Mesothelial cell of epicardium (in vitro differentiated cells): ENCODE measurements at places on chromosomes 3 and 15.

DNA sequence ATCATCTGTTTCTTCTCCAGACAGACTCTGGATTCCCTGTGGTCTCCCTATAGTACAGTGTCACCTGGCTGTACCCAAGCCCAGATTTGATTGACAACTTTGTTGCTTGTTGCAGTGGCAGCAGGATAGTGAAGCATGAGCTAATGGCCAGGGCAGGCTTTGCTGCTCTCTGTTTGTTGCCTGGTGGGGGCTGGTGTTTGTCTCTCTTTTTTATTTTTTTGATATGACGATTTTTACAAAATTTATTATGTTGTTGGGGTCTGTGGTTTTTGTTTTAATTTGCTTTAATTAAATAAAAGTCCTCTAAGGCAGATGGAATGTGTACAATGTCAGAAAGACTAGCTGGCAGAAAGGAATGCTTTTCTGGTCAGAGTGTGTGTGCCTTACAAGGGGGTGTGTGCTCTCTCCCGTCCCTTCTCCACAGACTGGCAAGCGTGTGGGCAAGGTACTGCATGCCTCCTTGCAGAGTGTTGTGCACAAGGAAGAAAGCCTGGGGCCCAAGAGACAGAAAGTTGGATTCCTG lies 15.2 kb upstream of the CLEC3B start:
- DNase-seq, result no peak

GRCh38 chr15:32877252-32878019 lies 159.6 kb downstream of the GREM1 start:
- no peak for DNase-seq

- DNase-seq, result no peak
Observed at GRCh38 chr3:158108445-158108985, 1.4 kb upstream of the RSRC1 start.

DNA sequence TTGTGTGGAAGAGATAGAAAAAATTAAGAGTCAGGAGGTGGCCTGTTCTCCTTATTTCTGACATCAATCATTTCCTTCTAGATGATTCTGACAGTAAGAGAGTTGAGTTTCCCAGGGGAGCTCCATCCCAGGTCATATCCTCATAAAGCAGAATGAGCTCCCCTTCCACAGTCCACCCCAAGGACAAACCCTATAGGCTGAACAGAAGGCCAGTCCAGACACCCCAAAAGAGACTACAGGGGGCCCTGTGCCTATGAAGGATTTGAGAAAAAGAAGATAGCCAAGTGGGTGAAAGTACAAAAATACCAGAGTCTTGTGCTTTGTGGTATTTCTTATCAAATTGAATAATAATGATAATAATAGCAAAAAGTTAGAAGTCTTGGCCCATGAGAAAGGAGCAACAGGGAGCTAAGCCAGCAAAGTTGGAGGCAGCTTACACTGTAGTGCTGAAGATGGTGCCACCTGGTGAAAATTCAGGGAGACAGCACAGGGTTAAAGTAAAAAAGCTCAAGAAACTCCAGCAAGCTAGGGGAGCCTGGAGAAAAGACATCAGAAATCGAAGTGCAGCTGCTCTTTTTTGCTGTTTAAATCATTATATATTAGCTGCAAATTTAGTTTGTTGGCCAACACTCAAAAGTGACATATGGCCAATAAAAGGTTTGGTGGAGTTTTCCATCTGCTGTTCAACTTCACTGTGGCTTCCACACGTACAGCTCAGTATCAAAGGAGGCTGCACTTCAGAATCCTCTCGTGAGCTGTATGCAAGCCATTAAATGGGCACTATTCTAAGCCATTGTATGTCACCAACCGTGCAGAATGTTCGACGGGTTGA lies 35.8 kb upstream of the SLC24A5 start:
- DNase-seq, result no peak

- no peak for DNase-seq
Observed at GRCh38 chr15:28955160-28955992, 69.6 kb downstream of the APBA2 start.

DNA sequence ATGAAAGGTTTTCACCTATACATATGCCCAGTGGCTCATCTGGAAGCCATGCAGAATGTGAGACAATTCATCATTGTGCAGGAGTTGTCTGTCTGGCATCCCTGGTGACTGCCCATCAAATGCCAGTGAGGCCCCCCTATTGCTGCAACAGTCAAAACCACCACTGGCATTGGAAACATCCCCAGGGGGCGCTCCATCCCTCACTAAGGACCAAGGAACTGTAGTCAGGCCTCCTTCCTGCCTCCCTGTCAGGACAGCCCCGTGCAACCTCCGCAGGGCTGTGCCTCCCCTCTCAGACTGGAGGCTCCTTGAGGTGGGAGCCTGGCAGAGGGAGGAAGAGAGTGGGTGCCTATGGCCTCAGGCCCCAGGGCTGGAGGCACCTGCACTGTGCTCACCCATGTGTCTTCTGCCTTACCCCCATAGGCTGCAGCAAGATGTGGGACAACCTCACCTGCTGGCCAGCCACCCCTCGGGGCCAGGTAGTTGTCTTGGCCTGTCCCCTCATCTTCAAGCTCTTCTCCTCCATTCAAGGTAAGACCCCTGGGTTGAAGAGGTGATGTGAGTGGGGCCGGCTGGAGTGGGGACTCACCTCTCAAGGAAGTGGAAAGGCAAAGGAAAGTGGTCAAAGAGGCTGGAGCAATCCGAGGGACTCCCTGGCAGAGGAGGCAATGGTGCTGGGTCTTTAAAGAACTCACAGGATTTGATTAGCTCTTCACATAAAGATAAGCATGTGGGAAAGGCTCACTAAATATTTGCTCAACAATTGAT lies 16.5 kb downstream of the VIPR1 start:
- DNase-seq, result no peak
